ENCODE measurements at places on chromosomes 7 and 10. TPM values are rescaled to one million over a fixed set of nuclear protein-coding genes. Genes with fewer than 3 reads are reported as not detected.

The MPLKIP gene
- total RNA-seq: 31.7 TPM

The LANCL2 gene
- total RNA-seq: 7.5 TPM

The AS3MT gene
- total RNA-seq: 6.2 TPM

The WNT16 gene
- total RNA-seq: not detected

The SMIM30 gene
- 26.3 TPM for total RNA-seq

The MYH16 gene
- total RNA-seq: not detected

The ZNF485 gene
- 8.3 TPM for total RNA-seq

The SPDYE6 gene
- not detected for total RNA-seq

The CPA2 gene
- total RNA-seq: 0.80 TPM

The NUP205 gene
- 51.5 TPM for total RNA-seq

The NRAP gene
- not detected for total RNA-seq

The TNS3 gene
- total RNA-seq: 67.8 TPM

The GATA3 gene
- total RNA-seq: not detected

The KIFBP gene
- 28.7 TPM for total RNA-seq

The ZNF488 gene
- 0.15 TPM for total RNA-seq

The MRLN gene
- total RNA-seq: 0.80 TPM

The PDZD7 gene
- 0.57 TPM for total RNA-seq

The EGR2 gene
- 2.3 TPM for total RNA-seq

The CDHR3 gene
- total RNA-seq: 5.8 TPM

The ZNF248 gene
- total RNA-seq: 16.4 TPM

The BMI1 gene
- total RNA-seq: 48.4 TPM

The DNA2 gene
- 1.6 TPM for total RNA-seq

The PRTFDC1 gene
- total RNA-seq: 12.6 TPM

The TACR2 gene
- total RNA-seq: 1.9 TPM

The CCT6A gene
- total RNA-seq: 108 TPM

The FAM25C gene
- not detected for total RNA-seq

The STEAP1 gene
- 11.0 TPM for total RNA-seq

The GPR26 gene
- total RNA-seq: not detected

The TCAF2 gene
- total RNA-seq: 2.0 TPM

The HKDC1 gene
- total RNA-seq: not detected

The RAMP3 gene
- 26.0 TPM for total RNA-seq

The ST8SIA6 gene
- 2.1 TPM for total RNA-seq

The TLX1 gene
- total RNA-seq: not detected

The WEE2 gene
- total RNA-seq: 0.07 TPM

The CYP26C1 gene
- total RNA-seq: not detected

The C7orf57 gene
- total RNA-seq: 18.6 TPM

Data from ovary (tissue), 10 donors.